Stimulated activated CD4-positive, alpha-beta T cell treated with anti-CD3 and anti-CD28 coated beads, TNF-alpha, amount 100 ng/mL, for 24 hours (primary cell): ENCODE measurements at places on chromosomes 7 and 10.

DNA sequence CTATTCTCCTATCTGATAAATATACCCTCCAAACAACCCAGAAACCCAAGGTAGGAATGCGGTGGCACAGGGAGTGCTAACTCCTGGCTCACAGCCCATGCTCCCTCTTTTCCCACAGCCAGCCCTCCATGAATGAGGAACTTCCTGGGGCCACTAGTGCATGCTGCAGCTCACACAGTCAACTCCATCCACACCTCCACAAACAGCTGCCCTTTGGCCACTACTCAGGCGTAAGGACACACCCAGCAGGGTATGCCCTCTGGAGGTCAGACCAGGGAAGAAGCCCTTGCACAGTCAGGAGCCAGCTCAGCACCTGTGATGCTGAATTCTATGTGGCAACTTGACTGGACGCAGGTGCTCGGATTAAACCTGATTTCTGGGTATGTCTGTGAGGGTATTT, 85.2 kb upstream of the PIK3CG start:
- no peak for DNase-seq

GRCh38 chr10:35215107-35215506, 88.5 kb downstream of the CREM start:
- no peak for DNase-seq

DNA sequence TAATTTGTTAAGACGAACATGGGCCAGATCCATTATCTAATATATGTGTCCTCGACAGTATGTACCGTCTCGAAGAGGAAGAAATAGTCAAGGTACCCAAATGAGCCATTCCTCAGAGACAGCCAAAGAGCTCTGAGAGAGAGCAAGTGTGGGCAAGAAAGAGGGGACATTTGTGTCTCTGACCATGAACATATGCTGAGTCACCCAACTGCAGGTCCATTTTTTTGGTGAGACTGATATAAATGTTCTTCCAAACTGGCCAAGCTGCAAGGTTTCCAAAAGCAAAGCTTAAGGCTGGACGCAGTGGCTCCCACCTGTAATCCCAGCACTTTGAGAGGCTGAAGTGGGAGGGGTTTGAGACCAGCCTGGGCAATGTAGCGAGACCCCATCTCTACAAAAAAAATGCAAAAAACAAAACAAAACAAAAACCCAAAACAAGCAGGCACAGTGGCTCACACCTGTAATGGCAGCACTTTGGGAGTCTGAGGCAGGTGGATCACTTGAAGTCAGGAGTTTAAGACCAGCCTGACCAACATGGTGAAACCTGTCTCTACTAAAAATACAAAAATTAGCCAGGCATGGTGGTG, 26.0 kb upstream of the ATXN7L1 start:
- DNase-seq = no peak

GRCh38 chr7:137036768-137037167, 168.3 kb downstream of the CHRM2 start:
- no peak for DNase-seq
